NCI-H510A (cell line): ENCODE measurements at places on chromosomes 3 and 15.

GRCh38 chr15:77568014-77568972, 64.4 kb downstream of the LINGO1 start:
- DNase-seq = no peak

GRCh38 chr3:187763850-187764648, 18.8 kb upstream of the BCL6 start:
- DNase-seq = no peak

DNA sequence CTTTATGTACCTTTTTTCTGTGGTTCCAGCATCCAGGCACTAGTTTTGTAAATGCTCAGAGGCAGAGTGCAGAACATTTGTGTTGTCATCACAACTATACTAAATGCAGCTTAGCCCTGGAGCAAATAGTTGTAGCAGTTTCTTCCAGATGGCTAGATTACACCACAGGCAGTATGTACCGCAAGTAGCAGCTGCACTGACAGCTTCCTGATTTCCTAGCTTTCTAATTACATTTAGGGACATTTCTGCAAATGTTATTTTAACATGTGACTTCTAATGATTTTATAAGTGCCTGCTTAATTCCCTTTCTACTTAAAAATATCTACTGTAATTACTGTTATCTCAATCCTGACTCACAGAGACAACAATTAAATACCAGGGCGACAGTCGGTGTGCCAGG, 106.5 kb downstream of the NR2E3 start:
- DNase-seq = no peak

DNA sequence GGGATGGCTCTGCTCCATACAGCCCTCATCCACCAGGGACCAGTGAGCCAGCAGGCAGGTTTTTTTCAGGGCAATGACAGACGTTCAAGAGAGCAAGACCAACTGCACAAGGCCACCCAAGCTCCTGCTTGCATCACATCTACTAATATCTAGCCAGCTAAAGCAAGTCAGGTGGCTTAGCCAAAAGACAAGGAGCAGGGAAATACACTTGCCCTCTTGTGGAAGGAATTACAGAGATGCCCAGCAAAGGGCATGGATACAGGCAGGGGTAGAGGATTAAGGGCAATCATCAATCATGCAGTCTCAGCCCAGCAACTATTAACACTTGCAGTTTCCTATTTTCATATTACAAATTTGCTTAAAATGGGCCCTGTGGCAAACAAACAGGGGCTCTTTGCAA, 81.5 kb upstream of the NTRK3 start:
- DNase-seq = no peak

DNA sequence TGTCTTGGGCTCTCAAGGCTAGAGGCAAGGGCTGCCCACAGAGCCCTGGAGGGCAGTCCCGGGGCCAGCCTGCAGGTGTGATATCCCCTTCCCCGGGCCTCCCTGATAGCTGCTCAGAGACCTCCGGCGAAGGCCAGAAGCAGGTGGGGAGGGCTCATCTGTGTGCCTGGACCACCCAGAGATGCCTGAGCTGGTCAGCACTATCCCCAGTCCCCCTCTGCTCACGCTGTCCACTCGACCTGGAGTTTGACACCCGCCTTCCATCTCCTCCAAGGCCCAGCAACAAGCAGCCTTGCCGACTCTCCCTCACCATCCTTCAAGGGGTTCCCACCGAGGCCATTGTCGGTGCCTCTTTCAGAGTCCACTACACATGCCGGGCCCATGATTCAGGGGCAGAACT, 39.4 kb downstream of the DNAH1 start:
- DNase-seq = no peak

GRCh38 chr15:66775127-66776105, 73.4 kb downstream of the SMAD6 start:
- DNase-seq = no peak

- no peak for DNase-seq
Measured at GRCh38 chr3:152874896-152875749, 40.2 kb downstream of the P2RY1 start.

GRCh38 chr15:63551400-63551799, 45.8 kb upstream of the FBXL22 start:
- DNase-seq = no peak

- no peak for DNase-seq
Measured at GRCh38 chr3:85516146-85516545, 557.4 kb downstream of the CADM2 start.

GRCh38 chr3:26425076-26425475, 197.5 kb upstream of the LRRC3B start:
- DNase-seq = no peak

DNA sequence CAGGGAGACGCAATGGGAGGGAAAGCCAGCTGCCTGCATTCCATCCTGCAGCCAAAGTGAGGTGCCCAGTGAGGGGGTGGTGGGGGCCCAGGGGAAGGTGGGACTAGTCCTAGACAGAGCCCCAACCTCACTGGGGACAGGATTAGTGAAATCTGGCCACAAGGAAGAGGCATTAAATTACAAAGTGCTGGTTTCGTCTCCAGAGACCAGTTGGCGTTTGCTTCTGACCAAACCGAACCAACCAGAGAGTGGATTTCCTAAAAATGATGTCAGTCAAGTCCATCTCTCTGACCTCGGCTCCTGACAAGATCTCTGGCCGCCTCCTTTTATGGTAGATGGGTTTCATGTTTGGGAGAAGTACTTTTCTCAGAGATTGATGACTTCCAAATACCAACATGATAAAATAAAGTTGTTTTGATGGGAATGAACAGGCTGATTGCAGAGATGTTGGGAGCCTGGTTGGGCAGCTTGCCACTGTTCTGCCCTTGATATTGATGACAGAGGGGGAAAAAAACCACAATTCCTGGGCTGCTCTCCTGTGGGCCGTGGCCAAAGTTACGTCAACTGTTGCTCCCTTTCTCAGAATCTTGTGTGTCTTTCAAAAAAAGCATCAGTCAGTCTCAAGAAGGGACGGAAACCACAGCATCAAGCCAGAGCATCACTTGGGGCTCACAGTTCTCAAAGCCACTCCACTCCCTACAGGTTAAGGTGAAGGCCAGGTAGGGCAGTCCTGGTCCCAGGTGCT, 24.6 kb downstream of the ITGA11 start:
- no peak for DNase-seq

DNA sequence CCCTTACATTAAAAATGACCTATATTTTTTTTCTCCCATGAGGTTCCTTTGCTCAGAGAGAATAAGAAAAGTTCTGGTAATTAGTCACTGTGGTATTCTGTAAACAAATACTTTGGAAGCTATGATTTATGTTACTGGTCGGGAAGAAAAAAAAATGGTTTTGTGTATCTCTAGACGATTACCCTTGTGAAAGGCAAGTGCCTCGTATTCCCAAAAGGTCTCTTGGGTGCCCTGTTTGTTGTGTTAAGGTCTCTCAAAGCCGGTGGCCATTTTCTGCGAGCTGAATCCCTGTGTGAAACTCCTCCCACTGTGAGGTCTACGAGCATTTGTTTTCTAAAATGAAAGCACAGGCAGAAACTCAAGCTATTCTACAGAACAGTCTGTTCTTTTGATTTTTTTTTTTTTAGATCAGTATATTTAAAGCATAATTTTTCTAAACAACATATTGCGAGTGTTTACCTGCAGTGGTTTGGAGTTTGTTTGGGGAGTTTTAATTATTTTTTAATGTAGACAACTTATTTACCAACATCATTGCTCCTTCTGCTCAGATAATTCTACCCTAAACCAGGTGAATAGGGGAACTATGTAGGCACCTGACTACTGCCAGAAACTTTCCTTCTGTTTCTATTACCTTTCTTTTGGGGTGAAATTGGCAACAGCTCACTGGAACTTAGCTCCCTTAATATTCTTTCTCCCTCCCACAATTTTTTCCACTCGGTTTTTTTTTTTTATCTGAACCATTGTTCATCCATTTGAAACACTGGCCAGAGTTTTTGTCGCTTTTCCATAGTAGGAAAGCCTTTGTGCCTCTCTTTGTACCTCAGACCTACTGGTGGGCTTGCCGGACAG, 44.0 kb downstream of the ZBTB38 start:
- DNase-seq = peak; percentile 42

DNA sequence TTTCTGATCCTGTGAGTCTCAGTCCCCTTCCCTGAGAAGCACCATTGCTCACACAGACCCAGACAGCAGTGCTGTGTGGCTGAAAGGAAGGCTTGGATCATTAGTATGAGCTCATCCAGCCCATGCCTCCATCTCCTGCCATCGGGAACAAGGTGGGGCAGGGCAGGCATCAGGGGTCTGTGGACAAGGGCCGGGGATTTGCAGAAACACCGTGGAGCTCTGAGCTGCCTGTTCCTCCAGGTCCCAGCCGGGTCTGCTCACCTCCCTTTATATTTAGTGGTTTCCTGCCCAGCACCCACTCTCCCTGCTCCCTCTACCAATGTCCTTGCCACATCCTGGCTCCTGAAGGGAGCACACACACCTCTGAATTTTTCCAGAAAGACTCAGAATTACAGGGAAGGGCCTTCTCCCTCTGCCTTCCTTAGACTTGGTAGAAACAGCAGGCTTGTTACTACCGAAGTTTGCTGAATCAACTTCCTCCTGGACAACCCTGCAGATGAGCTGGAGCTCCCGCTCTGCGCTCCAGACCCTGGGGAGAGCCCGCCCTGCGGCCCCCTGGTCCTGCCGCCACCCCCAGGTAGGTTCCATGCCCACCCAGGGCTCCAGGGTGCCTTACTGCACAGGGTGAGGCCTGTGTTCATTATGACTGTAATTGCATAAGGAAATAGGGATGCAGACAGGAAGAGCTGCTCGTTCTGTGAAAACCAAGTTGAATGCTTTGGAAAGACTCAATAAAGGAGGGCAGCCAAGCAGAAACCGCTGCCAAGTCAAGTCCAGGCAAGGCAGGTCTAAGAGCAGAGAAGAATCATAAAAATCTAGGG, 128.1 kb downstream of the NSMCE3 start:
- no peak for DNase-seq
